ENCODE measurements at places on chromosomes 4 and X.

DNA sequence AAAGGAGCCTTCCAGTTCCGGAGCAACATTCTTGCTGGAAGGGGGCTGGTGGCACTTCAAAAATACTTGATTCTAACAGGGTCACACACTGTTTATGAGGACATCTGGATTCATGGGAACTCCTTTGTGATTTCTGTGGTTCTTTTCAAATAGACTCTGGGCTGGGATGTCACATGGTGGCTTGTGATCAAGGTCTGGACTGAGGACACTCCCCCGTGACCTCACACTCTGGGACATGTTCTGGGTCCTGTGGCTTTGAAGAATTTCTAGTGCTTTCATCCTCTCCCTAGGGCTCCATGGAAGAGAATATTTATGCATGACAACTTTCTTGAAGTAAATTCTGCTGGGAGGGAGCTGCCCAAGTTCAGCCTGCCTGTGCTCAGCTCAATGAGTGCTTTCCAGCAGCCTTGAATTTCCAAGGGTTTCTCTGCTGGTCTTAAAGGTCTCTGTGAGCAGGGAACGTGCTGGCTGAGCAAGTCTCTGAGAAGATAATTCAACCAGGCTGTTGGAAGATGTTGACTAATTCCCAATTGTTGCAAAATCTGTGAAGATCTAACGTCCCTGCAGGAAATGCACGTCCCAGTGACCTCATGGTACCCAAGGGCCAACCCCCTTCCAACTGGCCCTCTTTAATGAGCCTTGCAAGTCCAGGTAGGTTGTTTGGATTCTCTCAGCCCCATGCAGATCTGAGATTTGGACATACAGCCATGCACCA is 36.3 kb downstream of the GPR143 start:
- no peak for DNase-seq

DNA sequence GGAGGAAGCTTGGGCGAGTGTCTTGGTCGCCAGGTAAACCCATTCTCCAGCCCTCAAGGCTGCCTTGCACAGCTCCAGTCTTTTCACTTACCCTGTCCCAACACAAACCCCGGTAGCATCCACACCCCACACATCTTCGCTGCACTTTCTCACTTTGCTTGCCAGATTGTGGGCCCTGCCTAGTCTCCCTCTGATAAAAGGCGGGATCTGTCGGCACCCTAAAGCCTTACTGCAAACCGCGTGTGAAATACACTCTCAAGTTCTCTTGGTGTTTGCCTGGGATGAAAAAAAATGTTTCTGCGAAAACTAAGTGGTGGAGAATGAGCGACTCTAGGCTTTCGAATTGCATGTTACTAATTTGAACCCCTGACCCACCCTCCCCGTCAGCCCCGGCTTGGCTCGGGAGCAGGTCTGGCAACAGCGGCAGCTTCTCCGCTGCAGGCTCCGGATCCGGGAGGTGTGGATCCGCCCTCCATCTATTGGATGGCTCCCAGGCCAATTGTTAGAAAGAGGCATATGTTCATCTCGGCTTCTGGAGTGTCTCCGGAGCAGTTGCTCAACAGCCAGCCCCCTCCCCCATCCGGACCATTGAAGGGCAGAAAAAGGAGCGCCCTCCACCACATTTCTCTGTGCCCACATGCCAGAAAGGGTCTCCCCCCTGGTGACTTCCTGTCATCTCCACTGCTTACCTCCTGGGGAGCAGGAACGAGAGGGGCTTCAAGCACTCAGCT is 3.0 kb upstream of the CITED1 start:
- DNase-seq = peak; percentile 0

DNA sequence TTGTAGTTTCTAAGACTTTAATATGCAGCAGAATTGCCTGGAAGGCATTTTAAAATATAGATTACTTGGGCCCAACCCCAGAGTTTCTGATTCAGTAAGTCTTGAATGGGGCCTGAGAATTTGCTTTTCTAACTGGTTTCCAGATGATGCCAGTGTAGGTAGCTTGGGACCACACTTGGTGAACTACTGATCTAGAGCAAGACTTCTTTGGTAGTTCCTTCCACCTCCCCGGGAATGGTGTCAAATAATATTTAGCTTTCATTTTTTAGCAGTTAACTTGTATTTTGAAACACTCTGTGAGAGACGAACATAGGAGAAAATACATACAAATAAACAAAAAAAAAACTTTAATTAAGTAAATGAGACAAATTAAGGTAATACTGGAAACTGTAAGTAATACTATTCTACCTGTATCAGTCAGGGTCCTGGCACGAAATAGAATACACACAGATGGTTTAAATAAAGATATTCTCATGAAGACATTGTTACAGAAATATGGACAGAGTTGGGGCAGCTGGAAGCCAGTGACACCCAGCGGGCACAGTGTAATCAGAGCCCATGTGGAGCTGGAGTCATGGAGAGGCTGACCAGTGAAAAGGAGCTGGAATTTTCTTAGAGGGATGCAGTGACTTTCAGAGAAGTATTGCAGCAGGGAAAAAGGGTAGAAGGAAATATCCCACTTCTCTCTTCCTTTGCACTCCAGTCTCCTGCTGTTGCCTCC is 905.7 kb downstream of the CCSER1 start:
- no peak for DNase-seq

- no peak for DNase-seq
Measured at GRCh38 chr4:105356194-105356593, 117.7 kb downstream of the PPA2 start.

DNA sequence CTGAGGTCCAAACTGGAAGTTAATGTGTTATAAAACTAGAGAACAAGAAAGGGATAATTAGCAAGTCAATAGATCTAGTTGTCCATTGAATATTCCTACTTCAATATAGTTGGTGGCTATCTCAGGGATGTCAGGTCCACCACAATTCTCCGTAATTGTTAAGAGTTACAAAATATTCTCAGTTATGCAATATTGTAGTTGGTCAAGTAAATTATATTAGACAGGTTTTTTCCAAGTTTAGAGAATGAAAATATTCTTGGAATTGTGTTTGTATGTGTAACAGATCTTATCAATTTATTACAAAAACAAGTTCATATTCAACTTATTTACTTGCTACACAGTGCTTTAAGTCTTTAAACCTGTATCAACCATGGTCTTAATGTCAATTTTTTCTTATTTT is 547.4 kb downstream of the SPRY1 start:
- DNase-seq = no peak

DNA sequence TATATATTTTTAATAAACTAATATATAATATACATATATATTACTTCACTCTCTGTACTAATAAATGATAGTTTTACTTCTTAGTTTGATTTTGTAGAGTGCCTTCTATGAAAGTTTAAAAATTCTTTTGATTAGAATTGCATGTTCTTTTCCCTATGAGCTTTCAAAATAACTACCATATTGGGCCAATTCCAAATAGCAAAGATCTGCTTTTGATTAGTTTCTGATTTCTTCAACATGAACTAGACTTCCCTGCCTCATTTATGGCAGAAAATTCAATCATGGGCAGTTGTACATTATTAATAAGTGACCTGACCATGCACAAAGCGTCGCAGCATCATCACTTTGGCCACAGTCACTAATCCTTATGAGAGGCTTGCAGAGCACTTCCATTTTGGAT is 48.9 kb upstream of the TEX13A start:
- no peak for DNase-seq

GRCh38 chr4:21749924-21750323 is 198.6 kb downstream of the KCNIP4 start:
- no peak for DNase-seq

- no peak for DNase-seq
Measured at GRCh38 chr4:180953572-180953971, 1289.6 kb upstream of the TENM3 start.

GRCh38 chrX:71910986-71911730 is 513 bp downstream of the NHSL2 start:
- DNase-seq = no peak

DNA sequence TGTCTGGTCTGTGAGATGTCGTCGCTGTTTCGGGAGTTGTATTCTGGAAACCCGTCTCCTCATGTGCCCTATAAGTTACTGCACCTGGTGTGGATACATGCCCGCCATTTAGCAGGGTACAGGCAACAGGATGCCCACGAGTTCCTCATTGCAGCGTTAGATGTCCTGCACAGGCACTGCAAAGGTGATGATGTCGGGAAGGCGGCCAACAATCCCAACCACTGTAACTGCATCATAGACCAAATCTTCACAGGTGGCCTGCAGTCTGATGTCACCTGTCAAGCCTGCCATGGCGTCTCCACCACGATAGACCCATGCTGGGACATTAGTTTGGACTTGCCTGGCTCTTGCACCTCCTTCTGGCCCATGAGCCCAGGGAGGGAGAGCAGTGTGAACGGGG is 1.4 kb downstream of the USP27X start:
- no peak for DNase-seq

- peak; percentile 41 for DNase-seq
Measured at GRCh38 chrX:40097504-40098263, at the start of gene BCOR. Gene BCOR (minus strand): TSS chrX:40097958. CDS start chrX:40077929, 20,029 bp downstream.

GRCh38 chr4:103018391-103019307 is 856 bp downstream of the SLC9B1 start:
- no peak for DNase-seq

GRCh38 chrX:14357314-14357713 is 172.0 kb upstream of the GLRA2 start:
- DNase-seq = no peak

GRCh38 chr4:82905205-82905604 is 4.7 kb downstream of the THAP9 start:
- no peak for DNase-seq

GRCh38 chrX:136572030-136572429 is 40.0 kb downstream of the VGLL1 start:
- no peak for DNase-seq

DNA sequence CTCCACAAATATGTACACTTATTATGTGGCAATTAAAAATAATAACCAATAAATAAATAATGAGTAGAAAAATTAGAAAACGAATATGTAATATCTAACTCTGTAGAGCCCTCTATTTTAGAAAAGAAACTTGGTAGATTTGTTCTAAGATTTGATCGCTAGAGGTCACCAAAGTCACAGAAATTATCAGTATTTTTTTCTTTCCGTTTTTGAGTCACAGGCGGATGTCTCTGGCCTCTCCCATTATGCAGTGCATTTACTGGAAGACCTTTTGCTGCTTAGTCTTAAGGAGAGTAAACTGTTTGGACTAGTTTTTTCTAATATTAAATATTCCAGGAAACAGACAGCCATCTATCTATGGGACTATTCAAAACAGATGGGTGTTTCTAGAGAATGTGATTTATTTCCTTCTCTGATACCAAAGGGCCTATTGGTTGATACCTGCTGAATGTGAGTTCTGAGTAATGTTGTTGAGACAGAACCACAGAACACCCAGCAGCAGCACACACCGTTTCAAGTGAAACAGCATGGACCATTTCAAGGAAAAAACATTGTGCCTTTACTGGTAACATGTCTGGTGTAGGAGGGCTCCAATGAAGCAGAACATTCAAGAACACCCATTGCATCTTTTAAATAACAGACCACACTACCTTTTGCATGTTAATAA is 34.0 kb upstream of the GYPA start:
- no peak for DNase-seq

GRCh38 chr4:15883610-15884243 is 54.8 kb downstream of the FGFBP1 start:
- DNase-seq = no peak

- DNase-seq = no peak
Measured at GRCh38 chrX:31435592-31435991, 363.8 kb upstream of the FTHL17 start.

DNA sequence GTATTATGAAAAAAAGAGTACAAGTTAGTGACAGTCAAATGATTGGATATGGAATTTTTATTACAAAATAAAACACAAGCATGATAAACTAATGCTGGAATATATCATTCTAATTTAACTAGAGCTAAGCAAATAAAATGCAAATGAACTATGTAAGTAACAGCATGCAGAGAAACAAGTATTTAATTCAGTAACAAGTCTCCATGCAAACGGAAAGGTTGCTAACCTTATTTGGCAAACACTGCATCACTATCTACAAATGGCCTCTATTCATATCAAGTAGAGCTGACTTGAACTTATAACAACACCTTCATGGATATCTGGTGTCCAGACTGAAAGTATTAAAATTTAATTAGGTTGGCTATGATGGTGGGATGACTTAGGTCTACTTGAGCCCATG is 15.4 kb downstream of the PPM1K start:
- DNase-seq = no peak
